T1000 (cell line): ENCODE measurements at places on chromosomes 5 and 9.

GRCh38 chr5:154523104-154523503 is 45.1 kb upstream of the HAND1 start:
- no peak for DNase-seq

GRCh38 chr9:131980267-131981016 is 99.2 kb downstream of the MED27 start:
- DNase-seq = no peak

GRCh38 chr9:120393386-120394057 is 186.4 kb downstream of the CDK5RAP2 start:
- no peak for DNase-seq

DNA sequence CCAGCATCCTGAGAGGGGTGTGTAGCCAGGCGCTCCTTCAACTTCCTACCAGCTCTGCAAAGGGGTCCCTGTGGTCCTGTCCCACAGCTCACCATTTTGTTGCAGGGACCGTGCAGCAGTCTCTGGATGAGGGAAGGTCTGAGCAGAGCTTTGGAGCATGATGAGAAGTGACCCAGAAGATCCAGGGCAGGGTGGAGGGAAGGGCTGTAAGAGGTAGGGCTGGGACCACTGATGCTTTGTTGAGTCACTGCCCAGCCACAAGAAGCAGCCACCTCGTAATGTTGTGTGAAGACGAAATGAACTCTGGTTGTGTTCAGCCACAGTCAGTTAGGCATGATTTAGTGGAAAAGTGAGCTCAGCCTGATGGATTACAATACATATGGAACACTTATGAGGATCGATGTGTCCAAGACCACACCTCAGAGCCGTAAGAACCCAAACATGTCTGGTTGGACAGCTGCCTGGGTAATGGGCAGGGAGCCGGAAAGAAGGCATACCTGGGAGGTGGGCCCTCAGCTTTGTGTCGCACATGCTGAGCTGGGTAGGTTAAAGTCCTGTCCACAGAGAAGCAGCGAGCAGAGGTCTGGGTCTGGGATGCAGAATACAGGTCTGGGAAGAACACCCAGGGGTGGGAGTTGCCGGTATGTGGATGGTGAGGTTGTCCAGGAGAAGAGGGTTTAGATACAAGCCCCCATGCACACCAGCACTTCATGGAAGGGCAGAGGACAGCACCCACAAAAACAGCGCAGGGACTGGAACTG is 250.1 kb downstream of the GADD45G start:
- no peak for DNase-seq

- DNase-seq = no peak
Measured at GRCh38 chr9:6715755-6716643, 41.8 kb upstream of the KDM4C start.

DNA sequence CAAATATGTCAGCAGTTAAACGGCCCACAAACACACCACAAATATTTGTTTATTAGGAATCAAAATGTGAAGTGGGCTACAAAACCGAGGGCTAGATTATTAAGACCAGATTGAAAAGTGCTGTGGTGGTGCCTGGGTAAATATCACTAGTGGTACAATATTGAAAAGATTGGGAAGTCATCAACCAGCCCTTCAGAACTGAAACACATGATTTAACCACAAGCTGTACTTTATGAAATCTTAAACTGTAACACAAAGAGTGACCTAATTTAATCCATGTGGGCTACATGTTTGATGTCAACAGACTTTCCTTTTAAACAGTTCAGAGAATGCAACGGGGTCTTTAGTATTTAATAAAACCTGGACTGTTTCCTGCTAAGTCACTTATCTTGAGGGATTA is 182.3 kb downstream of the SPATA31D1 start:
- DNase-seq = no peak

DNA sequence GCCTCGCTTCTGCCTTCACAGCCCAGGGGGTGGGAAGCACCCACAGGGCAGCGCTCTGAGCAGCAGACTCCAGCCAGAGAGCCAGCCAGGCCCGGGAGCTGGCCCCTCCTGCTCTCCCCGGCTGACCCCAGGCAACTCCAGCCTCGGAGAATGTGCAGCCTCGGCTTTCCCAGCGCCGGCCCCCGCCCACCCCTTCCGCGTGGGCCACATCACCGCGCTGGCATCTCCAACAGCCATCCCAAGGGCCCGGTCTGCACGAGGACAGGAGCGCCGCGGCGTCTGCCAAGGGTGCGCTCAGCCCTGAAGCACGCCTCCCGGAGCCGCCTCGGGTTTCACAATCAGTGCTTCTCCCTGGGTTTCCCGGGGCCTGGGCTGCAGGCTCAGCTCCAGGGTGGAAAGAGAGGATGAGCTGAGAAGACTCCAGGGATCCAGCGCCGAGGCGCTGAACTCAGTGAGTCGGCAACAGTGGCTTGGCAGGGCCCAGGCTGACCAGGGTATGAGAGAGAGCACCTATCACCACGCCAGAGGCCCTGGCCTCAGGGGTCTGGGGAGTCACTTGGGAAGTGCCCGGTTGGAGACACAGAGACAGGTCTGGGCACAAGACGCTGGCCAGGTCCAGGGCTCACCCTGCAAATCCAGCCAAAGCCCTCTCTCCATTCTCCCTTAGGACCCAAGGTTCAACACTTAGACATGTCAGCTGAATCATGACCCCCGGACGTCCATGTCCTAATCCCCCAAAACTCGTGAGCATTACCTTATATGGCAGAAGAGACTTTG is 79.6 kb downstream of the ADAMTS2 start:
- DNase-seq = peak; percentile 95

GRCh38 chr5:88109818-88110217 is 158.8 kb downstream of the TMEM161B start:
- DNase-seq = no peak

DNA sequence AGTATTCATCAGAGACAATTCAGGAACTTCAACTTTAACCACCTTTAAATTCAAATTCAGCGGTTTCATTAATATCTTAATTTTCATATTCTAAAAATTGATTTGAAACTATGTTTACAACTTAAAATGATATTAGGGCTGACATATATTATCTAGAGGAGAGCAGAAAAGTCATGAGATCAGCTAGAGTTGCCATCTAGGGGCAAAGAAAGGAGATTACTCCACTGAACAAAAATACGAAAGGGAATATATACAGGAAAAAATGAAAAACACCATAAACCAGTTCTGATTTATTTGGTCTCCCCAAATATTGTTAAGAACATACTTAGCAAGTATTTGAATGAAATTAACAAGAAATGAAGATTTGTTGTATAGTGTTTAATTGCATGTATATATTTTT is 946.3 kb downstream of the DTWD2 start:
- DNase-seq = no peak

DNA sequence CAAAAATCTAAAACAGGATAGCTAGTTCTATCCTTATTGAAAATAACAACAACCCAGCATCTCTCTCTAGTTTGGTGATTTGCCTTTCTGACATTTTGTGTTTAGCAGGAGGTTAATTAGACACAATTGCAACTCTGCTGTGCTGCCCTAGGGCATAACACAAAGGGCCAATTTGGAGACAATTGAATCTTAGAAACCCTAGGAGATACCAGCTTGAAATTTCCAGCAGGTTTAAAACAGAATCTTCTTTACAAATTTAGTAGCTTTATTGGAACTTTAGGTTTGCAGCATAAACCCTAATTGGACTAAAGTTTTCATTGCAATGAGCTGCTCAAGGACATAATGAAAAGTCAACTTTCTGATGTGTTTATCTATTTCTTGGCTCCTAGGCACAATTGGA is 166.7 kb upstream of the FER start:
- DNase-seq = no peak

DNA sequence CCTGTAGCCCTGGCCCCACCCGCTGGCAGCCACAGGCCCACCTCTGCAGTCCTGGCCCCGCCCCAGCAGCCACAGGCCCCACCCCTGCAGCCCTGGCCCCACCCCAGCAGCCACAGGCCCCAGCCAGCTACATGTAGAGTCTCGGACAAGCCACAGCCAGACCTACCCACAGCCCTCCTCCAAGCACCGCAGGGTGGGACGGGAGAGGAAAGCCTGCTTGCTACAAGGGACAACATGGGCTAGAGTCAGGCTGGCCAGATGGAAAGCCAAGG is 49.5 kb upstream of the SARDH start:
- no peak for DNase-seq

DNA sequence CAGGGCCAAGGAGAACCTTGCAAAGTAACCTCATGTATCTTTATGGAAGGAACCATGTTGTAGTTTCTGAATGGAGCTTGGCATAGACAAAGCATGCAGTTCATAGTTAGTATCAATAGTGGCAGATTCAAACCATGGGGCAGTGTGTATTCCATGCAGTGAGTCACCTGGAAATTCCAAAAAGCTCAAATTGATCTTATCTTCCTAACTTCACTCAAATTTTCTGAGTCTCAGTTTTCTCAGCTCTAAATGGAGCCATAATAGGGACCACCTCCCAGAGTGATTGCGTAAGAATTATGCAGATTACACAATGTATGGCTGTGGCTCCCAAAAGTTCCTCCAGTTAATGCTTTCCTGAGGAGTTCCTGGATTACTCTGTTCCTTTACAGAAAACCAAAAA is 549.9 kb upstream of the KLF4 start:
- no peak for DNase-seq

- no peak for DNase-seq
Measured at GRCh38 chr9:79609468-79610018, 37.8 kb downstream of the TLE4 start.

- DNase-seq = peak; percentile 28
Measured at GRCh38 chr9:16337322-16338029, 533.0 kb downstream of the BNC2 start.

- DNase-seq = no peak
Measured at GRCh38 chr9:10235376-10235775, 377.4 kb downstream of the PTPRD start.

DNA sequence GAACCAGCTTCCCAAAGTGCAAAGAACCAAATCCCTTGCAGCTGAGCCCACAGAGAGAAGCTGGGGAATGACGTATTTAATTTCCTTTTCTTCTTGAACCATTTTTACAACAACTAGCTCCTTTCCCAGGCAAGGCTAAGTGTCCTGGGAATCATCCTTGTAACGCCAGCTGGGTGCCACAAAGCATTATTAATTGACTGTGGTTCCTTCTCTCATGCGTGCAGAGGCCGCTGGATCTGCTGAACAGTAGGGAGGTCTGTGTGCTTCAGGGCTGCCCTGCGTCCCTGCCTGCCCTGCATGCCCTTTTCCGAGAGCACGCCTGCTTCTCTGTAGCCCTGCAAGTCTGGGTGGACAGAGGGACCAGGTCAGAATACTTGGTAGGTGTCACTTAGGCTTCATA is 124.1 kb upstream of the OTULINL start:
- no peak for DNase-seq

DNA sequence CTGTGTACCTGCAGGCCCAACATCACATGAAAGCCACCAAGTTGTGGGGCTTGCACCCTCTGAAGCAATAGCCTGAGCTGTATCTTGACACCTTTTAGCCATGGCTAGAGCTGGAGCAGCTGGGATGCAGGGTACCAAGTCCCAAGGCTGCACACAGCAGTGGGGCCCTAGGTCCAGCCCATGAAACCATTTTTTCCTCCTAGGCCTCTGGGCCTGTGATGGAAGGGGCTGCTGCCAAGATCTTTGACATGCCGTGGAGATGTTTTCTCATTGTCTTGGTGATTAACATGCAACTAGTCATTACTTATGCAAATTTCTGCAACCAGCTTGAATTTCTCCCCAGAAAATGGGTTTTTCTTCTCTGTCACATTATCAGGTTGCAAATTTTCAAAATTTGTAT is 387.2 kb upstream of the RIOK2 start:
- DNase-seq = no peak

DNA sequence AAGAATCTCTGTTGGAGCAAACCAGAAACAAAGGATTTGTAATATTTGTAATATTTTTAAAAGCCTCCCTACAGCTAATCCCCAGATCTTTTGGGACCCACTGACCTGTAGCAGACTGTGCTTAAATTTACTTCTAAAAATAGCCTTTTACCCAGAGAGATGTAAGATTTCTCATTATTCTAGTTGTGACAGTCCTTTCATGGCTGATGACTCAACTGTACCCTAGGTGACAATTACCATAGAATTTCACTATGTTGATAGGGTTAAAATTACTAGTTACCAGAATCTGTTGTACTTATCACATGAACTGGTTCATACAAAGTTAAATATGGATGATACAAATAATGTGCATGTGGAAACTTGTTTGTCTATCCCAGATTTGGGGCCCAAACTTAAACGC is 543.9 kb upstream of the SEMA6A start:
- DNase-seq = no peak
